ENCODE measurements at places on chromosomes 4 and X. TPM values are rescaled to one million over a fixed set of nuclear protein-coding genes. Genes with fewer than 3 reads are reported as not detected.

The FGFBP1 gene
- 0.44 TPM for total RNA-seq

The ARL13A gene
- total RNA-seq, result not detected

The MND1 gene
- total RNA-seq, result not detected

The GSPT2 gene
- 7.4 TPM for total RNA-seq

The ANKRD50 gene
- 22.5 TPM for total RNA-seq

The OTUD6A gene
- total RNA-seq, result not detected

The ATRX gene
- total RNA-seq, result 96.2 TPM

The AKAP4 gene
- total RNA-seq, result not detected

The RHOXF1 gene
- not detected for total RNA-seq
